ENCODE measurements at places on chromosomes 6 and 20.

DNA sequence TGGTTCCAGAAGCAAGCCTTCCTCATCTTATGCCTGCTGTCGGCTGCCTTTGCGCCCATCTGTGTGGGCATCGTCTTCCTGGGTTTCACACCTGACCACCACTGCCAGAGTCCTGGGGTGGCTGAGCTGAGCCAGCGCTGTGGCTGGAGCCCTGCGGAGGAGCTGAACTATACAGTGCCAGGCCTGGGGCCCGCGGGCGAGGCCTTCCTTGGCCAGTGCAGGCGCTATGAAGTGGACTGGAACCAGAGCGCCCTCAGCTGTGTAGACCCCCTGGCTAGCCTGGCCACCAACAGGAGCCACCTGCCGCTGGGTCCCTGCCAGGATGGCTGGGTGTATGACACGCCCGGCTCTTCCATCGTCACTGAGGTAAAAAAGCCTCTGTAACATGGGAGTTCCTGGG, 366 bp downstream of the SLC22A1 start:
- DNase-seq, result no peak

DNA sequence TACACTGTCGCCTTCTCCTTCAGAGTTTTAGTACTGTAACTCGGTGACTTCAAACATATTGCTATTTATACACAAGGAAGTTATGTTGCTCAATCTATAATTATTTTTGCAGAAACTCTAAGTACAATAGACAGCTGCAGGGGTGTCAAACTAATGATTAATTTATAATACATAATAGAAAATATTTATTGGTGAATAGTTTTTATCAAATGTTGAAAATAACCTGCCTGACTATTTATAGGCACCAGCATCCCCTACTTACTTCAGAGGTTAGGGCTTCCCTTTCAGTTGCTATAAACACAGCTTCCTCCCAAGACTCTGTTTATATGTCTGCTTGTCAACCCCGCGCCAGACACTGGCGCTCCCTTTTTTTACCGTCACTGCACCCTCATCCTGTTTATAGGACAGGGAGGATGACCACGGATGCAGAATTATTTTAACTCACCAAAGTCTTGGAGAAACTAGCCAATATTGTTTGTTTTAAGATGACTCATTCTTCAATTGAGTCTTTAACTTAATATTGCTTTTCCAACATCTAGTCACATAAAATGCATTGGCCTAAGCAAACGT, 225.0 kb downstream of the ALDH8A1 start:
- DNase-seq, result no peak

DNA sequence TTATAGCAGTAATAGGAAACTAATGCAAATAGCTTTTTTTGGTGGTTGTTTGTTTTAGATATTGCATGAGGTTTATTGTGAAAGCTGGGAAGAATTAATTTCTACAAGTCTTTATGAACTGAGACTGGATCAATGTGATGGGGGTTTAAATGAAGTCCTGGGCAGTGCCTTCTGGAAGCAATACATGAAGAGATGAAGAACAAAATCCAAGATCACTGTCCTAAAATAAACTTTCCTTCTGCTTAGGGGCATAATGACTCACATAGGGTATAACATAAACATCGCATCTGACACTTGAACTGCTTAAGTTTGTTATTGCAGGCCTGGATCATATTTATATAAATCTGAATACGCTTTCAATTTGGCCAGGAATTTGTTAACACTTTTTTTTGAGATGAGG, 20.9 kb upstream of the SHLD1 start:
- no peak for DNase-seq

DNA sequence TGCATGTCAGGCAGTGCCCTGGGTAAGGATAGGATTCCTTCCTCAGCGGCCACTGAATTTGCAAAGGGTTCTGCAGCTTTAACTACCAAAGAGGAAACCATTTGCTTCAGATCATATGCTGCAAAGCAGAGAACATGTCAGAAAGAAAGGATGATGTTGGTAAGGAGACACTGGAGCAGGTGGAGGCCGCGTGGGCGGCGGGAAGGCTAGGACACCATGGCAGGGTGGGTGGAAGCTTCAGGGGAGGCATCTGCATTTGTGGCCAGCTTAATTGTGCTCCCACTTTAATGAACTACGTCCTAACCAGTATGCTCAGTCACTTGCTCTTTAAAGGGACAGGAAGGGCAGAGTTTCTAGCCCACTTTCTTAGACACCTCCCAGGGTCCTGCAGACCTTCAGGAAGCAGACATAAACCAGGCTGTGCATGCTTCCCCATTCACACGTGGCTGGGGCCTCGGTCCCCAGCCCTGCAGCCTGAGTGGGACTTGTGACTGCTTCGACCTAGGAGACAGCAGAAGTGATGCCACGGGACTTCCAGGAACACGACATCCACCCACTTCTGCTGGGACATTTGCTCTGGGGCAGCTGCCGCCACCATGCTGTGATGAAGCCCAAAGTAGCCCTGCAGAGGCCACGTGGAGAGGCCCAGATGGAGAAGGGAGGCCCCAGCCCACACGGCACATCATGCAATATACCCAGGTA, 76.1 kb downstream of the GINS1 start:
- no peak for DNase-seq

- DNase-seq, result no peak
These were observed 37.4 kb upstream of the OPRM1 start for GRCh38 chr6:154001494-154002285.

DNA sequence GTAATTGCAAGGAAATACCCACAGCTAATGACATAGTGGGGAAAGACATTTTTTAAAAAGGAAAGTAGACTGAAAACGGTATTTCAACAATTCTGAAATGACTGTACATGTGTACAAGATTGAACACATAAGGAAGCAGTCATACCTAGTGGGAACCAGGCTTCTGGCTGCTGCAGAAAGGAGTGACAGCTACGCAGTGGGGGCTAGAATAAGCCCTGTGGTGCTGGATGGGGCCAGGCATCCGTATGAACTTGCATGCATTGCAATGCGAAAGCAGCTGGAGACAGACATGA, 54.9 kb upstream of the GPR31 start:
- DNase-seq, result no peak

- DNase-seq, result no peak
These were observed 2.1 kb upstream of the TNFAIP3 start for GRCh38 chr6:137864812-137865508.

DNA sequence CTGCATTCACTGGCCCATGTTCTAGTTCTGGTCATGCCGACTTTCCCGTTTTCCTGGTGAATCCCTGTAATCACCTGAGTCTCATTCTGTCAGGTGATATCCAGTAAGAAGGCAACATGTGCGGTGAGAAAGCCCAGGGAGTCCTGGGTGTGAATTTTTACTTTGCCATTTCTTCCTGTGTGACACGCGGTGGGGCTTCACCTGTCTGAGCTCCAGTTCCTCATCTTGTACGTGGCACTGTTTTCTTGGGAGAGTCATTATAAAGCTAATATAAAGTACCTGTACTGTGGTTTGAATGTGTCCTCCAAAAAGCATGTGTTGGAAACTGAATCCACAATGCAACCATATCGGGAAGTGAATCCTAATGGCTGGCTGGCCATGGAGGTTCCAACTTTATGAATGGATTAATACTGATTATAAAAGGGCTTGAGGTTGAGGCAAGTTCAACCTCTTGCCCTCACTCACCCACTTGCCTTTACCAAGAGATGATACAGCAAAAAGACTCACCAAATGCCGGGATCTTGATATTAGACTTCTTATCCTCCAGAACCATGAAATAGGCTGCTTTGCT, 5.1 kb downstream of the HLA-E start:
- DNase-seq, result no peak

DNA sequence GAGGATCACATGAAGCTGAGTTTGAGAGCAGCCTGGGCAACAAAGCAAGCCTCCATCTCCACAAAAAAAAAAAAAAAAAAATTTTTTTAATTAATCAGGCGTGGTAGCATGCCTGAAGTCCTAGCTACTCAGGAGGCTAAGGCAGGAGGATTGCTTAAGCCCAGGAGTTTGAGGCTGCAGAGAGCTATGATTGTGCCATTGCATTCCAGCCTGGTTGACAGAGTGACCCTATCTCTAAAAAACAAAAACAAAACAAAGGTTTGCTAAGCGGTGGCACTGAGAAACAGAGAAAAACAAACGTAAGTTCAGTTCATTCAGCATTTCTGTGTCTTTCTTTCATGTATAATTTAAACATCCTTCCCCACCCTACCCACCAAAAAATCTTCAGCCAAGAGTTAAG, 78.4 kb downstream of the ANKS1A start:
- no peak for DNase-seq

- DNase-seq, result no peak
These were observed 60.2 kb downstream of the OPRM1 start for GRCh38 chr6:154099211-154099610.

- DNase-seq, result no peak
These were observed 43.2 kb upstream of the SRF start for GRCh38 chr6:43127877-43128276.

DNA sequence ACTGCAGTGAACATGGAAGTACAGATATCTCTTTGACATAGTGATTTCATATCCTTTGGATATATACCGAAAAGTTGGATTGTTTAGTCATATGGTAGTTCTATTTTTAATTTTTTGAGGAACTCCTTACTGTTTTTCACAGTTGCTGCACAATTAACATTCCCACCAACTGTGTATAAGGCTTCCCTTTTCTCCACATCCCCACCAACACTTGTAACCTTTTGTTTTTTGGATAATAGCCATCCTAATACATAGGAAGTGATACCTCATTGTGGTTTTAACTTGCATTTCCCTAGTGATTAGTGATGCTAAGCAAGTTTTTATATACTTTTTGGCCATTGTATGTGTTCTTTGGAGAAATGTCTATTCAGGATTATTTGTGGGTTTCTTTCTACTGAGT, 45.1 kb upstream of the TENT5A start:
- DNase-seq, result no peak

DNA sequence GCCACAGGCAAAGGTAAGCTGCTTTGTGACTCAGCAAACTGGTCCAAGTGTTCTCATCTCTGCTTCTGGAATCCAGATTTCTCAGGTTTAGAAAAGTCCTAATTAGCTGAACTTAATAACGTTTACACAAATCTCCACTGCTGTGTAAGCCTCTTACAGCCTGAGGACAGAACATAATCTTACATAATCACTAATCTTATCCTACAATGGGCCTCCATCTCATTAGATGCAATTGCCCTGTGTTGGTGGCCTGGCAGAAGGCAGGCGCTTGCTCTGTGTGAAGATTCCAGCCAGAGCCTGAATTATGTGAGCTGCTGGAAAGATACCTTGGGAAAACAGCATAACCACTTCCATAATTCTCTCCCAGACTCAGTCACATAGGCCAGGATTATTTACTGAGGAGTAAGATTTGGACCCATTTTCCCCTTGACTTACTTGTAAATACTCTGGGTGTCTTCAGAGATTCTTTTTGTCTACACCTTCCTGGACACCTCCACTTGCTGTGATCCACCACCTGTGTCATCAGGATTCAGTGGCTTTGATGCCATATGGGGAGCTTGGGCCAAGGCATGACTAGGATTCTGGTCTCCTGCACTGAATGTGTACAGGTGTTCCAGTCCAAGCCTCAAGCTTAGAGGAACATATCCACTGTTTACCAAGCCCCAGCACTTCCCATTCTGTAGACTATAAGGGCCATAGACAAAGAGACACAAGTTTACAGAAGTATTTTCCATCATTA, 104.4 kb downstream of the C6orf118 start:
- no peak for DNase-seq

GRCh38 chr20:50582591-50583234, 72.5 kb downstream of the PTPN1 start:
- no peak for DNase-seq

DNA sequence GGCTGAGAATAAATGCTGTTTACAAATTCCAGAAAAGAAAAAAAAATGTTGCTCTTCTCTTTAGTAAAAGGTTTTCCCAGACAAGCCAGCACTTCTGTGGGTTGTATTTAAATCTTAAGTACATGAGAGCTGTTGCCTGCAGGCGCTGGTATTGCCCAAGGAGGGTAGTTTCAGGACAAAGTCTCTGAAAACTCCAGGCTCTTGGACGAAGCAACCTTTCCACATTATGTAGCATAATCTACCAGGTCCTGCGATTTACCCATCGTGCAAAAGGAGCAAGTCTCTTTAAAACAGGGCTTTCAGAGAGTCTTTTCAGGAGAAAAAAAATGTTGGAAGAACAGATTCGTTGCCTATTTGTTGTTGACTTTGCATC, 65.6 kb downstream of the PLG start:
- no peak for DNase-seq

- DNase-seq, result no peak
These were observed 70.0 kb downstream of the CPNE5 start for GRCh38 chr6:36769183-36769675.

- DNase-seq, result no peak
These were observed 229.3 kb downstream of the TMEM242 start for GRCh38 chr6:157094038-157094437.

DNA sequence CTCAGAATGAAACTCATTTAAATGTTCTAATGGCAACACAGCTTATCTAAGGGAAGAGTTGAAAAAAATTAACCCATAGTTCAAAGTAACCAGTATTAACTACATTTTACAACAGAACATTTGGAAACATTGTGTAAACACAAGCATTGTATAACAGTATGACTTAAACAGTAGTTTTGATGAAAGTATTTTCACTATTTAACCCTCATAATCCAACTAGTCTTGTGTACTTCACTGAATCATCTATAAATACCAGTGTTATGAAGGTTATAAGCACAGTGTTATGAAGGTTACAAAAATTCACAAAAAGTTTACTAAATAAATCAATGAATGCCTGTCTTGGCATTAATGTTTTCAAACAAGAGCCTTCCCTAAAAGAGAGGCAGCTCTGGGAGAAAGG, 66.5 kb downstream of the REV3L start:
- DNase-seq, result no peak

- DNase-seq, result no peak
These were observed 9.6 kb upstream of the MOXD1 start for GRCh38 chr6:132410830-132411229.

DNA sequence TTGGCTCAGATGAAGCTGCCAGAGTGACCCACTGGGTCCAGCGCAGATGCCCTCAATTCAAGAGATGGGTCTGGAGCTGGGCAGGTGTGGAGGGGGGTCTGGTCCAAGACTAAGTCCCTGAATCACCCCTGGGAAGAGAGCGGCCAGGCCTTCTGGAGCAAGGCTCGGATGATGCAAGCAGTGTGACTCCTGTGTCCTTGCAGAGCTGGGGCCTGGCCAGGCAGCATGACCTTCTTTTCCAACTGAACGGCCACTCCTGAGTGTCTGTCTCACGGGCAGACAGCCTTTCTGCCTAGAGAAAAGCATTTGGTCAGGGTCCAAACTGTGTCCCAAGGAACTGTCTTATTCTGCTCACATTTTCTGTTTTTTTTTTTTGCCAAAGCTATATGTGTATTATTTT, 42.6 kb upstream of the FNDC1 start:
- DNase-seq, result no peak
